ENCODE measurements at places on chromosomes 13 and 19. TPM values are rescaled to one million over a fixed set of nuclear protein-coding genes. Genes with fewer than 3 reads are reported as not detected.

The MCF2L gene
- total RNA-seq: 4.6 TPM

The ZNF415 gene
- 10.6 TPM for total RNA-seq

The C19orf73 gene
- 1.7 TPM for total RNA-seq

The TMC4 gene
- not detected for total RNA-seq

The AP1M1 gene
- total RNA-seq: 104 TPM

The SOX1 gene
- not detected for total RNA-seq

The CCNA1 gene
- 2.1 TPM for total RNA-seq

- no peak overlapping the region for H3K27ac ChIP-seq
- no peaks in the 10 kb centered on the region for H3K36me3 ChIP-seq
- H3K27me3 ChIP-seq: peaks cover 41% of the 10 kb centered on the region
- H3K4me1 ChIP-seq: no peaks in the 10 kb centered on the region
- DNase-seq: no peak
- peak overlapping the region; percentile 24 for H3K4me3 ChIP-seq
Measured at GRCh38 chr19:42175952-42176648, 41.4 kb downstream of the DEDD2 start.

GRCh38 chr13:81078048-81078447 lies 737.1 kb upstream of the SPRY2 start:
- no peak overlapping the region for H3K4me3 ChIP-seq
- no peaks in the 10 kb centered on the region for H3K36me3 ChIP-seq
- no peaks in the 10 kb centered on the region for H3K27me3 ChIP-seq
- DNase-seq: no peak

GRCh38 chr13:97367016-97367822 lies 66.8 kb upstream of the RAP2A start:
- H3K4me1 ChIP-seq: 0 out of 2 replicates have a peak, but pooled peaks cover 6% of the 10 kb centered on the region
- H3K27ac ChIP-seq: peak overlapping the region; percentile 68
- no peak overlapping the region for H3K4me3 ChIP-seq
- peak; percentile 66 for DNase-seq

DNA sequence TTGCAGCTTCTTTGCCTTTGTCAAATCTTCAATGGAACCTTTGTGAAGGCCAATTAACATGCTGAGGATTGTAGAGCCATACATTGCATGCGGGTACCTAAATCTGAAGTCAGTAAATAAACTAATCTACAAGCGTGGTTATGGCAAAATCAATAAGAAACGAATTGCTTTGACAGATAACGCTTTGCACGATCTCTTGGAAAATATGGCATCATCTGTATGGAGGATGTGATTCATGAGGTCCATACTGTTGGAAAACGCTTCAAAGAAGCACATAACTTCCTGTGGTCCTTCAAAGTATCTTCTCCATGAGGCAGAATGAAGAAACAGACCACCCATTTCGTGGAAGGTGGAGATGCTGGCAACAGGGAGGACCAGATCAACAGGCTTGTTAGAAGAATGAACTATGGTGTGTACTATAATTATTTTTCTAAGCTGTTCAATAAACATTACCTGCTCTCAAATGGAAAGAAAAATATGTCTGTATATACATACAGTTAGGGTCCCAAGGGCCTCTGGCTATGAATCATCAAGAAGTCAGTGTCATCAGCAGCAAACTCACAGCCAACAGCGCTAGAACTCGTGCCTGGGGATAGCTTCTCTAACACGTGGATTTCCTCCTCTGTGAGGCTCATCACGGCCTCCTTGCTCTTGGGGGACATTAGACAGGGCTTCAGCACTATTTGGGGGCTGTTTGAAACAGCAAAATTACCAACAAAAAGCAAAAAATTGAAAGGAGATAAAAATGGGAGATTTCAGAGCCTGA lies 2.9 kb upstream of the CD70 start:
- no peaks in the 10 kb centered on the region for H3K36me3 ChIP-seq
- H3K27me3 ChIP-seq: 0 out of 2 replicates have a peak, but pooled peaks cover under 1% of the 10 kb centered on the region
- no peak overlapping the region for H3K27ac ChIP-seq
- no peak for DNase-seq
- no peak overlapping the region for H3K4me3 ChIP-seq
- no peaks in the 10 kb centered on the region for H3K4me1 ChIP-seq

GRCh38 chr13:76522083-76522755 lies 364.0 kb downstream of the KCTD12 start:
- peak; percentile 66 for DNase-seq
- no peaks in the 10 kb centered on the region for H3K36me3 ChIP-seq
- H3K4me3 ChIP-seq: no peak overlapping the region
- no peaks in the 10 kb centered on the region for H3K27me3 ChIP-seq
- no peak overlapping the region for H3K27ac ChIP-seq

DNA sequence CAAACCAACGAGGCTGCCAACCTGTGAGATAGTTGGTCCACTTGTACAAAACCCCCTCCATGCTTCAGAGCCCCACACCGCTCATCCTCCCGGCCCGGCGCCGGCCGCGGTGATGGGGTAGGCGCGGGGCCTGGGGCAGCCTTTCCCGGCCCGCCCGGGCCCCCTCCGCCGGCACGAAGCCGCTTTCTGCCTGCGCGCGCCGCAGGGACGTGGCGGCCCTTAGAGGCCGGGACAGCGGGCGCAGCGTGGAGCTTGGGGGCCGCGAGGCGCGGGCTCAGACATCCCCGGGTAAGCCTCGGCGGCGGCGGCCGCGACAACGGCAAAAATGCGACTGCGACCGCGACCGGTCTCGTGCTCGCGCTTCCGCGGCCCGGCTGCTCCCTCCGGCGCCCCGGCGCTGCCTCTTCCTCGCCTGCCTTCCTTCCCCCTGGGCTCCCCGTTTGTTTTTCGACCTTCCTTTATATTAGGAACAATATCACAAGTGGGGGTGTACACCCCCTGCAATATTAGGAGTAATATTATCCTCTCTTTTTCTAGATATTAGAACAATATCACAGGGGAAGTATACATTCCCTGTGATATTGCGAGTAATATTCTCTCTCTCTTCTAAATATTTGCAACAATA lies 53.9 kb upstream of the CEACAM21 start:
- no peaks in the 10 kb centered on the region for H3K4me1 ChIP-seq
- H3K4me3 ChIP-seq: no peak overlapping the region
- no peaks in the 10 kb centered on the region for H3K36me3 ChIP-seq
- H3K27me3 ChIP-seq: peaks cover 18% of the 10 kb centered on the region
- no peak overlapping the region for H3K27ac ChIP-seq

GRCh38 chr19:51181377-51181912 lies 39.3 kb downstream of the SIGLEC7 start:
- H3K27me3 ChIP-seq: peaks cover 4% of the 10 kb centered on the region
- H3K4me1 ChIP-seq: no peaks in the 10 kb centered on the region
- H3K27ac ChIP-seq: no peak overlapping the region
- no peak overlapping the region for H3K4me3 ChIP-seq

DNA sequence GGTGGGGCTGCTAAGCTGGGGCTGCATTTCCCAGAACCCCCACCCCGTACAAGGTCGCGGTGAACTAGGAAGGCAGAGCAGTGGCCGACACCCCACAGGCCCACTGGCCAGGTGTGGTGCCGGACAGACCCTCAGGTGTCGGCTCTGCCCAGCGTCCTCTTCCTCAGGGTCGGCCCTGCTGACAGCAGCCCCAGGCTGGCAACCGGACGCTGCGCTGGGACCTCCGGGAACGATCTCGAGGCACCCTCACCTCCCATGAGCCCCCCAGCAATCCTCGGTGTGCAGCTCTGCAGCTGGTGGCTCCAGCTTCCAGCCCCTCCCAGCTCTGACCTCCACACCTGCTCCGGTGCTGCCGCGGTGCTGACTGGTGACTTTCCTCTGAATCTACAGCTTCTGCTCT lies 142.9 kb upstream of the SPACA7 start:
- no peaks in the 10 kb centered on the region for H3K4me1 ChIP-seq
- no peak for DNase-seq
- H3K4me3 ChIP-seq: no peak overlapping the region
- H3K27me3 ChIP-seq: no peaks in the 10 kb centered on the region
- no peaks in the 10 kb centered on the region for H3K36me3 ChIP-seq

DNA sequence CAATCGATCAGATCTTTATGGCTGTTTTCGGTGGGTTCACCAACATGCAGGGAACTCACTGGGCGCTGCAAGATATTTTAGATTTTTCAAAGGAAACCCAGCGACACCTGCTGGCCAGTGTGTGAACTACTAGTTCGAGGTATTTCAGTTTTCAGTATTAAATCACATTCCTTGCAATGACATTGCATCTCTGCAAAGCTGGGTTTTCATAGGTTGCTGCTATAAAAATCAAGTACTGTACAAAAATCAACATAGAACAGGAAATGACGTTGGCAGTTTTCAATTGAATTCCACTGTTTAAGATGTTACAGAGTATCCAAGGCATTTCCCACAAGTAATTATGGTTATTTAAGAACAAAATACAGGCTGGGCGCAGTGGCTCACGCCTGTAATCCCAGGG lies 17.6 kb downstream of the LIG1 start:
- peaks cover 9% of the 10 kb centered on the region for H3K36me3 ChIP-seq
- no peak overlapping the region for H3K4me3 ChIP-seq

- H3K4me3 ChIP-seq: no peak overlapping the region
- peak; percentile 59 for DNase-seq
- no peaks in the 10 kb centered on the region for H3K27me3 ChIP-seq
- H3K27ac ChIP-seq: no peak overlapping the region
- no peaks in the 10 kb centered on the region for H3K4me1 ChIP-seq
Measured at GRCh38 chr19:4206818-4207484, 22.4 kb upstream of the EBI3 start.

DNA sequence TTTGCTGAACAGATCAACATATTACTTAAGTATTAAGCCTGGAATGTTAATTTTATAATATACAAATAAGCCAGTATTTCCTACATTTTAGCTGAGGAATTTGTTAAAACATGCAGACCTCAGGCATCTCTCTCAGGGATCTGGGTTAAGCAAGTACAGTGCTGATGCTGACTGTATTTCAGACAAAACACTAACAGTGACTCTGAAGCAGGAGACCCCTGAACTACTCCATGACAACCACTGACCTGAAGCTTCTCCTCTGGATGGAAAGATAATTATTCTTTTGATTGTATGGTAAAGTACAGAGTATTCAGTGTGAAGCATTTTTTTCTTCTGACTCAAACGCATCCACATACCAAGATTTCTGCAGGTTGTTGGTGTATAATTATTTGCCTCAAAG lies 680.8 kb downstream of the LIG4 start:
- no peak overlapping the region for H3K4me3 ChIP-seq
- no peaks in the 10 kb centered on the region for H3K4me1 ChIP-seq
- DNase-seq: no peak
- H3K27me3 ChIP-seq: no peaks in the 10 kb centered on the region
- H3K27ac ChIP-seq: no peak overlapping the region

GRCh38 chr13:108176685-108177274 lies 38.6 kb downstream of the LIG4 start:
- H3K4me3 ChIP-seq: no peak overlapping the region
- H3K36me3 ChIP-seq: no peaks in the 10 kb centered on the region
- no peak overlapping the region for H3K27ac ChIP-seq
- DNase-seq: peak; percentile 53
- H3K27me3 ChIP-seq: no peaks in the 10 kb centered on the region
- H3K4me1 ChIP-seq: no peaks in the 10 kb centered on the region

DNA sequence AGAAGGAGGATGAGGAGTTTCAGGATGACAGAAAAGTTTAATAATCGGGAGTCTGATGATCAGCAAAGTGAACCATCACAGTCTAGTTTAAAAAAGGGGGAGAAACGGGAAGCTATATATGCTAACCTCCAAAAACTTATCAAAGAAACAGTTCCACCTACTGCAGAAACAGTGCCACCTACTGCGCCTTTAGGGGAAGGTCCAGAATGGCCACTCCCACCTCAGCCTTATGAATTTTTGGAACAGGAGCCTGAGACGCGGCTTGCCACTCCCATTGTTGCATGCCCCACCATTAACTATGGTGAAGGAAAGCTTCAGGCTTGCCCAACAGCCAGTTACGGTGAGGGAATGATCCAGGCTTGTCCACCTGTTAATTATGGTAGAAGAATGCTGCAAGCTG lies 929.0 kb downstream of the SLITRK6 start:
- H3K36me3 ChIP-seq: no peaks in the 10 kb centered on the region
- peak; percentile 42 for DNase-seq
- no peaks in the 10 kb centered on the region for H3K4me1 ChIP-seq

DNA sequence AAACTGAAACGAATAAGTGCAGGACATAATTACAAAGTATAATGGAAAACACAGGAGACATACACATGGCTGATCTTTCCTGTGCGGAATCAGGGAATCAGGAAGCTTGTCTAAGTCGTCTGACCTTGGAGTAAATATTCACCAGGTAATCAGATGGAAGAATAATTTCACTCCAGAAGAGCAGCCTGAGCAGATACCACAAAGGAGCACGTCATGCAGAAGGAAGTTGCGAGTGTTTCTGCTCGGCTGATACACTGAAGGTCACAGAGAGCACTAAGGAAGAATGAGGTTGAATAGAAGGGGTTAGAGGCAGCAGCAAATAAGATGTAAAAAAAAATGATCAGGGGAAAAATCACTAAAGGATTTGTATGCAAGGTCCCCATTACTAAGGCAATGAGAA lies 122.3 kb upstream of the GPC6 start:
- no peaks in the 10 kb centered on the region for H3K27me3 ChIP-seq
- no peaks in the 10 kb centered on the region for H3K4me1 ChIP-seq
- DNase-seq: no peak
- no peaks in the 10 kb centered on the region for H3K36me3 ChIP-seq
- H3K27ac ChIP-seq: no peak overlapping the region
- no peak overlapping the region for H3K4me3 ChIP-seq

- peaks cover 3% of the 10 kb centered on the region for H3K4me1 ChIP-seq
- peak; percentile 36 for DNase-seq
- no peaks in the 10 kb centered on the region for H3K27me3 ChIP-seq
Measured at GRCh38 chr19:46428239-46429135, at the start of gene PNMA8C. Gene PNMA8C (minus strand): TSS chr19:46428936. CDS start chr19:46428359, 577 bp downstream.

DNA sequence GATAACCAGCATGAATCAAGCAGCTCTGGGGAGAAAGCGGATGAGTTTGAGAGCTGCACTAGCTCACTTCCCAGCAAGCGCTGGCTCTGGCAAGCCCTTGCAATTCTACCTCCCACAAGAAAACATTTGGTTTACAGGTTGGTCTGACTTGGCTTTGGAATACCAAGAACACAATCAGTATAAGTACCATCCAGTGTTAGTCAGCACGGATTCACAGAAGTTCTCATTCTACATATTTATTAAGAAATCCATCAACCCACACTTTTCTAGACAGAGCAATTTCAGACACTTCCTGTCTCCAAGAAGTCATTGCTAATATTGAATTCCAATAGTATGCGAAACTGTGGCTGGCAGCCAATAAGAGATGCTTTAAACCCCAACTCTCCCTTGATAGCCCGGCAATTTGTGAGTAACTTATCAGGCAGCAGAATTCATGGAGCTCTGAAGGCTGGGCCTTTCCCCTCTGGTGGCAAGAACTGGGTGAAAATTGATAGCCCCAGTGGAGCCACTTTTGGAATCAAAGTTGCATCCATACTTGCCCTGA lies 59.4 kb upstream of the WASF3 start:
- H3K36me3 ChIP-seq: no peaks in the 10 kb centered on the region
- H3K4me1 ChIP-seq: no peaks in the 10 kb centered on the region
- no peak for DNase-seq
- no peaks in the 10 kb centered on the region for H3K27me3 ChIP-seq
- H3K4me3 ChIP-seq: no peak overlapping the region

GRCh38 chr13:28583651-28584091 lies 75.3 kb upstream of the POMP start:
- no peaks in the 10 kb centered on the region for H3K27me3 ChIP-seq
- H3K36me3 ChIP-seq: no peaks in the 10 kb centered on the region
- H3K4me3 ChIP-seq: no peak overlapping the region
- DNase-seq: no peak
- H3K4me1 ChIP-seq: peaks cover 13% of the 10 kb centered on the region
- H3K27ac ChIP-seq: no peak overlapping the region

GRCh38 chr13:74449811-74450524 lies 315.8 kb upstream of the KLF12 start:
- no peak for DNase-seq
- no peaks in the 10 kb centered on the region for H3K27me3 ChIP-seq
- no peaks in the 10 kb centered on the region for H3K36me3 ChIP-seq
- no peak overlapping the region for H3K4me3 ChIP-seq

- no peak overlapping the region for H3K27ac ChIP-seq
- H3K4me3 ChIP-seq: no peak overlapping the region
- no peaks in the 10 kb centered on the region for H3K36me3 ChIP-seq
- no peaks in the 10 kb centered on the region for H3K4me1 ChIP-seq
Measured at GRCh38 chr13:94660695-94661326, 51.5 kb downstream of the SOX21 start.
